NCI-H460 (cell line): ENCODE measurements at places on chromosomes 7 and 10.

- no peak for DNase-seq
Measured at GRCh38 chr10:79293841-79294581, 53.3 kb upstream of the PPIF start.

GRCh38 chr7:78175330-78176100 lies 376.9 kb downstream of the PHTF2 start:
- no peak for DNase-seq

GRCh38 chr7:108515013-108515412 lies 10.9 kb downstream of the PNPLA8 start:
- DNase-seq, result no peak

DNA sequence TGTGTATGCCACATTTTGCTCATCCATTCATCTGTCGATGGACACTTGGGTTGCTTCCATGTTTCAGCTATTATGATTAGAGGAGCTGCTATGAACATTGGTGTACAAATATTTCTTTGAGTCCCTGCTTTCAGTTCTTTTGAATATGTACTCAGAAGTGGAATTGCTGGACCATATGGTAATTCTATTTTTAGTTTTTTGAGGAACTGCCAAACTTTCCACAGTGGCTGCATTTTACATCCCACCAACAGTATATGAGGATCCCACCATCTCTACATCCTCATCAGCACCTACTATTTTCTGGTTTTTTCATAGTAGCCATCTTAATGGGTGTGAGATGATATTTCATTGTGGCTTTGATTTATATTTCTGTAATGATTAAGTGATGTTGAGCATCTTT lies 44.7 kb upstream of the ZMIZ2 start:
- no peak for DNase-seq

- DNase-seq, result no peak
Measured at GRCh38 chr7:47232751-47233412, 349.0 kb downstream of the TNS3 start.

DNA sequence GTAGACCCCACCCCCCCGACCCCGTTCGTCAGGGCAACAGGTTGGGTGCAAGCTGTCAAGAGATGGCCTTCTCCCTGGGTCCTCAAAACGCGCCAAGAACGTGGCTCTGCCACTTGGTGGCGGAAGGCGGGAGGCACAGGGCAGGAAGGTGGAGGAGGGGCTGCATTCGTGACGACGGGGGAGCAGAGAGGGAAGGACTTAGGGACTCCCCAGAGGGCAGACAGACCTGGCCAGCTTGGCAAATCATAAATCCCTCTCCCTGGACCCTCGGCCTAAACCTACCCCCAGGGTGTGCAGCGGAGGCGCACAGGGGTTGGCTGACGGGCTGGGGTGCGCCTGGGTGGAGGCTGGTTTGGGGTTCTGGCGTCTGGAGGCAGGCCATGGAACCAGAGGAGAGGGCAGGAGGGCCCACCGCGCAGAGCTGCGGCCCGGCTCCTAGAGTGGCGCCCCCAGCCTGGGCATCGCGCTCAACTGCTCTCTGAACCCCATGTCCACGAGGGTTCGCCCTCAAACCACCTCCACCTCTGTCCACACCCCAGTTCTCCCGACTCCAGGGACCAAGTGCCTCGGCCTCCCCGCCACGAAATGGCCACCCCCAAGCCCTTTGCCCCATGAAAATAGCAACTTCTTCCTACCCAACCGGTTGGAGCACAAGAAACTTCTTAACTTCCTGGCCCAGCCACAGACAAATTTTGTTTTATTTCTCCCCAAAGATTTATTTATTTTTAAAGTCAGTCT lies 10.8 kb upstream of the GATA3 start:
- DNase-seq, result no peak

- DNase-seq, result no peak
Measured at GRCh38 chr10:79003183-79004100, 65.3 kb upstream of the ZMIZ1 start.

DNA sequence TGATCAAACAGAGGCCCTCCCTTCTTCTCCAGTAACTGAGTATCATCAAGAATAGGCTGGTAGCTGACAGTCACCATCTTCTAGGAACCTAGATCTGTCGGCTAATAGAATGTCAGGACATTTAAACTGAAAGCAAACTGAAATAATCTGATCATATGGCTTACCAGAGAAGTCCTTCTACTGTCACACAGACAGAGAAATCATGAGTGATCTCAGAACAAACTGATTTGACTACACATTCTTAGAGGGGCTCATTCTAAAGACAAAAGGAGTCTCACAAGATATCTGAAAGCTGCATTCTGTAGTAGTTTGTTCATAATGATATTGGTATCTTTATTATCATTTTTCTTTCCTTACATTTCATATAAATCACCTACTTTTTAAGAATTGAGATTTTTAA lies 130.9 kb upstream of the ADCY1 start:
- DNase-seq, result no peak
